ENCODE measurements at places on chromosomes 12 and 14.

DNA sequence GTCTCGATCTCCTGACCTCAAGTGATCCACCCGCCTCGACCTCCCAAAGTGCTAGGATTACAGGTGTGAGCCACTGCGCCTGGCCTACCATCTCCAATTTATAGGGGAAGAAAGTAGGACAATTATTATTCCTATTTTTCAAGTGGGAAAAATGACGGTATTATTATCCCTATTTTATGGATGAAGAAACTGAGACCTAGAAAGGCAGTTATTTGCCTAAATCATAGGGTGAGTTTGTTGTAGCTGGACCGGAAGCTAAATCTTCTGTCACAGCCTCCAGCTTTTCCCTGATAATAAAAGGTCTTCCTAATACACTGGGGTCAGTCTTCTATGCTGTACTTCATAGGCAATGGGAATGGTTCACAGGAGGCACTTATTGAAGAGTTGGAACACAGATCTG is 13.8 kb downstream of the SLC7A8 start:
- DNase-seq: no peak

DNA sequence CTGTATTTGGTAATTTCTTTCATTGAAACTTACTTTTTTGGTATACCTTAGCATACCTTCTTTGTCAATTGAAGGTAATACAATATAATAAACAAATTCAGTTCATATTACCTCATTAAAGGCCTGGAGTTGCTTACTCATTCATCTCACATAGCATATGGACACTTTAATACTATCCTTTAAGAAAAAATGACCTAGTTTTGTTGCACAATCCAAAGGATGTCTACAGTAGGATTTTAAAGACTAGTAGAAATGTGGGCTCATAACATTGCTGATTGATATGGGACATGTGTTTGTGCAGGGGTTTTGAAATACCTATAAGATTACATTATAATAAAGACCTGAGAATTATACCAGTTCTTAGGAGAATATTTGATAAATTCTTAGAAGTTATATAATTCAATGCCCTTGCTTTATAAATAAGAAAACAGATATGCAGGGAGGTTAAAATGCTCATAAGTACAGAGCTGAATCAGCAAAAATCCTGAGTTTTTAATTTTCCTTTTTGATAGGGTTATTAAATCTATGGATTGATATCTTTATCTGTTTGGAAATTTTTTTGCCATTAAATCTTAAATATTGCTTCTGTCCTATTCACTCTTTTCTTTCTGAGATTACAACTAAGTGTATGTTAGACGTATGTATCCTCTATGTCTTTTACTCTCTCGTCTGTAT is 352.1 kb downstream of the ATP23 start:
- no peak for DNase-seq

DNA sequence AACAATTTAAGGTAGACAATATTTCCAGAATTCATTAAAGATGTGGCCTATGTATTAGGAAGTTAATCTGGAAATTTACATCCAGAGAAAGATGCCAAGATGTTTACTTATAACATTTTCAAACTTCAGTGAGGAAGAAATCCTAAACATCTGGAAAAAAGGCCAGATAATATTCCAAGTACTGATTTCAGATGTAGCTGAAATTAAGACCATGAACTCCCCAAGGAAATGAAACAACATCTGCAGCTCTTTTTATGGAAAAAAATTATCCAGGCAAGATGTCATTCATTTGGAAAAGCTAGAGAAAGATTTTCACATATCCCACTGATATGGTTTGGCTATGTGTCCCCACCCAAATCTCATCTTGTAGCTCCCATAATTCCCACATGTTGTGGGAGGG is 35.0 kb downstream of the GNG2 start:
- no peak for DNase-seq

DNA sequence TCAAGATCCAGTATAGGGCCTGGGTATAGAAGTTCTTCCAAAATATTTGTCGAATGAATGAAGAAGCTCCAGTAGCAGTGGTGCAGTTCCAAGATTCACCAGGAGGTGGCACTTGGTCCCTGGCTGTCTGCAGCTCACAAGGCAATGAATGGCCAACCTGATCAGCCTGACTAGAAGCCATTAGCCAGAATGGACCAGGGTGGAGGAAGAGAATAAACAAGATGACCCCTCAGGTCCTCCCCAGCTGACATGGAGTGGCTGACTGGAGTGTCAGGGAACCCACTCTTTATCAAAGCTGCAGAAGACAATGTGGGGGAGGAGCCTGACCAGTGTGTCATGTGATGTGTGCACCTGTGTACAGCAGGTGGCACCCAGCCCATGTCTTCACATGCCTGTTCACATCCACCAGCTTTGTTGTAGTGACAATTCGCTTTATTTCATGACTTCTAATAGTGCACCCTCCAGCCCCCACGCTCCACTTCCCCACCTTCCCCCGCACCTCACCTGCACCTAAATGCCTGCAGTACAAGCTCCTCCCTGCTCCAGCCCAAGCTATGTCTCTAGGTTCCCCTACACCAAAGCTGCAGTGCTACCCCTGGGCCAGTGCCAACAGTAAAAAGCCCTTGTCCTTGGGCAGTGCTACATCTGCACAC is 3.0 kb downstream of the LTBP2 start:
- DNase-seq: peak; percentile 89

- DNase-seq: no peak
Observed at GRCh38 chr12:65741656-65742017, 82.6 kb upstream of the HMGA2 start.

GRCh38 chr12:124498275-124499189 is 68.9 kb downstream of the NCOR2 start:
- no peak for DNase-seq

- DNase-seq: no peak
Observed at GRCh38 chr12:121202407-121203355, 7.2 kb upstream of the P2RX4 start.

DNA sequence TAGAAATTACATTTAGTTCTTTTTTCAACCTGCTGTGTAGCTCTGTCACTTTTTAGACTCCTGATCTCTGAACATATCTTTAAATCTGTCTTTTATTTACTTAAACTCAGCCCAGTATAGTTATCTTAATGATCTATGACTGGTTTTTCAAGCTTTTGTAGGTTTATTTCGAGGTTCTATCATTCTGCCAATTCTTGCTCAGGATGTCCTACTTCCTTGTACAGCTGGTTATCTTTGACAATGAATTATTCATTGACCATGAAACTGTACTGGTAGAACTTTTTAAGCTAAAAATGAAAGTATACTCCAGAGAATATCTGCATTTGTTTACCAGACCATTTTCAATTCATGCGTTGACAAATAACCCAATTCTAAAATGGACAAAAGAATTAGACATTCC is 37.8 kb downstream of the TC2N start:
- DNase-seq: no peak

- DNase-seq: no peak
Observed at GRCh38 chr14:99995700-99996356, 69.4 kb upstream of the EVL start.

- no peak for DNase-seq
Observed at GRCh38 chr14:51981218-51981854, 8.0 kb upstream of the RTRAF start.

DNA sequence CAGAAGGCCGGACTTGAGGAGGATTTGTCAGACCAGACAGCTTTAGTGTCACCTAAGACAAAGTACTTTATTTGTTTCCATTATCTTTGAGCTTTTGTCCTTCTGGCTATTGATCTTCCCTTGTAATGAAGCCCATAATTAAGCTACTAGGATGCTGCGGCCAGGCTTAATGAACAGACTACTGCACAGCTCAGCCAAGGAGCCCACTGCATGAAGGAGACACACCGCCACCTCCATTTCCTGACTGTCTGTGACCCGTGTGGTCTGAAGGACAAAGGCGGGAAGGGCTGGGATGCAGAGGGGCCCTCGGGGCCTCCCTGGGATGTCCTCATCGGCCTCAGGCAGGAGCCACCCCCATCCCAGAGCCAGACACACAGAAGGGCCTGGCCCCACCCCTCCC is 31.0 kb upstream of the GALNT9 start:
- no peak for DNase-seq

GRCh38 chr14:29536886-29537511 is 390.6 kb downstream of the PRKD1 start:
- peak; percentile 14 for DNase-seq

DNA sequence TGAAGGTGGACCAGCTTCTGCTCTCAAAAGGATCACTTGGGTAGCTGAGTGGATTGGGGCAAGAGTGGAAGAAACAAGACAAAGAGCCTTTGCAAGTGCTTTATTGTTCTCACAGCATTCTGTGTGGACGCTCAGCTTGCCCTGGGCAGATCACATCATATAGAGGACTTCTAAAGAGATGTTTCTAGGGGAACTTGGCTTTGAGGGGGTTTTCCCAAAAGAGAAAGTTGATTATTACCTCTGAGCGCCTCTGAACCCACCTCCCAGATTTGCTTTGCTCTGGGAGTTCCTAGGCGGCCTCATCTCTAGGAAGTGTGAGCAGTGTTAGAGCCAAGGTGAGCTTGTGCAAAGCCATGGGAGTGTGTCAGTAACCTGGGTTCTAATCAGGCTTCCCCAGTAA is 81.7 kb downstream of the RIN3 start:
- no peak for DNase-seq

- DNase-seq: no peak
Observed at GRCh38 chr14:89344920-89345254, 72.1 kb downstream of the FOXN3 start.

GRCh38 chr14:93096691-93097322 is 18.9 kb downstream of the ITPK1 start:
- no peak for DNase-seq

GRCh38 chr12:67909091-67909531 is 80.1 kb upstream of the IFNG-AS1 start:
- no peak for DNase-seq

DNA sequence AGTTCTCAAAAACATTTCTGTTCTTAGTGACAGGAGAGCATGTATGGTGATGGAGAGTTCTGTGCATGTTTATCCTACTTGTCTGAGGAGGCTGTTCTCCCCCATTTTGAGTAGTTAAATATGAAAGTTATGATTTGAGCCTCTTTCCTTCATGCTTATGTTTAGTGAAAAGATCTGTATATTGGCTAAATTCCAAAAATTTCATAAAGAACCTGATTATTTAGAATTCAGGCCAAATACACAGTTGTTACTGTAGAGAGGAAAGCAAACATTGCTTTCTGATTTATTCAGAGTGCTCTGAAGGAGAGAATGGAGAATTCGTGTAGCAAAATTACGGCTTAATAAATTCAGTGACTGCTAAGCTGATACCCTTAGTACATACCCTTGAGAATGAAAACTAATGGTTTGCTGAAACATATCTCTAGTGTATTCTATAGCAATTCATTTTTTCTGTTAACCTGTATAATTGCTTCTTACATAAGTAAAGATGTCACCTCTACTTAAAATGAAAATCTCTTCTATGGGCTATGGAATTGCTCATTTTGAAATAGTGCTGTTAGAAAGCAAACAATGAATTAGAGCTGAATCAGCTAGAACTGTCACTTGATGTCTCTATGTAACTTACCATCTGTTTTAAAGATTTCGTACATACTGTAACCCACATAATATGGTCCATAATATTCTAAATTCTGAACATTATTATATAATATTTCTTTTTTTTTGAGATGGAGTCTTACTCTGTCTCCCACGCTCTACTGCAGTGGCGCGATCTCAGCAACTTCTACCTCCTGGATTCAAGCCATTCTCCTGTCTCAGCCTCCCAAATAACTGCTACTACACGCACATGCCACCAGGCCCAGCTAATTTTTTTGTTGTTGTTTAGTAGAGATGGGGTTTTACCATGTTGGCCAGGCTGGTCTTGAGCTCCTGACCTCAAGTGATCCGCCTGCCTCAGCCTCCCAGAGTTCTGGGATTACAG is 417.0 kb upstream of the RGS6 start:
- DNase-seq: no peak

DNA sequence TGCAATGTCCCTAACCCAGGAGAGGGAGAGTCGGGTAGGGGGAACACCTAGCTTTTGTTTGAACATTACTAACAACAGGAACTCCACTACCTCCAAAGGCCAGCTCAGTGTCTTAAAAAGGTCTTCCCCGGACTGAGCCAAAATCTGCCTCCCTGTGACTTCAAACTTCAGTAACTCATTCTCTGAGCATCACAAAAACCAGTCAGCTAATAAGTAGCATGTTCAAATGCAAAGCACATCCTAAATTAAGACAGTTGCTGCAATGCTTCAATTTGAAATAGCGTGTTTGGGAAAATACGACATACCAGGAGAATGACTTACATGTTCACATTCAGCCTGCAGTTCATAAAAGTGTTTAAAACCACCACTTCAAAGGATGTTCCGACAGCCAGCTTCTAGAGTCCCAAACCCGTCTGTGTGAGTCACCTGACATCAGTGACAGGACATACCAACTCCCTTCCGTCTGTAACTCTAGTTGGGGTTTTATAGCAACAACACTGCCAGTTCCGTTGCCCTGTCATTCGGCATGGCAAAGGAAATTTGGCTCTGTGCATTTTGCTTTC is 13.0 kb downstream of the ZFP36L1 start:
- DNase-seq: peak; percentile 68

DNA sequence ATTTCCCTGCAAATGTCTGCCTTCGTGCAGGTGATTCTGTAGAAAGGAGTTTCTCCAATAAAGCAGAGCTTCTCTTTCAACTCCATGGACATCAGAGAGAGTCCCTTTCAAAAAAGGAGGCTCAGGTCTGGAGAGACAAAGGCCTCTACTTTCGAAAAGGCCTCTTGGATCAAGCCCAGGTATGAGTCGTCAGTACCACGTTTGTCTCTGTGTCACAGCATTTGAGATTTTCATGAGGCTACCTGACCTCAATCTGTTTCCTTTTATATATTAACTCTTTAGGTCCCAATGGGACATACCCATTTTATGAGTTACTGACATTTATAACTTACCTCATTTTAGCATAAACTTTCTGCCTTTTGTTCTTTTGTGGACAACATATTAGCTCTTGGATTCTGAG is 290.8 kb downstream of the RPAP3 start:
- DNase-seq: no peak

DNA sequence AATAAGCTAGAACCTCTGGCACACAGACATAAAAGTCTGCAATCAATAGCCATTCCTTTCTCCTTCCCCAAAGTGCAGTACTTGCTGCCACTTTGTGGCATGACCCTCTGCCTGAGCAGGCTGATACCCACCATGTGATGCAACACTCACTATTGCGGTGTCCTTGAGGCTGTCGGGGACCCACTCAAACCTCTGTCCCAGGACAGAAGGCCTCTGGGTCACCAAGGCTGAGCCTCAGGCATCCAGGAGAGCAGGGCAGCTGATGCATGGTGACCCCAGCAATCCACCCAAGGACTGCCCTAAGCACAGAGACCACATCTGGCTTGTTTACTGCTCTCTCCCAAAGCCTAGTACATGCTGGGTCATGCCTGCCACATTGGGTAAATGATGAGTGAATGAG is 114.2 kb downstream of the DPF3 start:
- no peak for DNase-seq

DNA sequence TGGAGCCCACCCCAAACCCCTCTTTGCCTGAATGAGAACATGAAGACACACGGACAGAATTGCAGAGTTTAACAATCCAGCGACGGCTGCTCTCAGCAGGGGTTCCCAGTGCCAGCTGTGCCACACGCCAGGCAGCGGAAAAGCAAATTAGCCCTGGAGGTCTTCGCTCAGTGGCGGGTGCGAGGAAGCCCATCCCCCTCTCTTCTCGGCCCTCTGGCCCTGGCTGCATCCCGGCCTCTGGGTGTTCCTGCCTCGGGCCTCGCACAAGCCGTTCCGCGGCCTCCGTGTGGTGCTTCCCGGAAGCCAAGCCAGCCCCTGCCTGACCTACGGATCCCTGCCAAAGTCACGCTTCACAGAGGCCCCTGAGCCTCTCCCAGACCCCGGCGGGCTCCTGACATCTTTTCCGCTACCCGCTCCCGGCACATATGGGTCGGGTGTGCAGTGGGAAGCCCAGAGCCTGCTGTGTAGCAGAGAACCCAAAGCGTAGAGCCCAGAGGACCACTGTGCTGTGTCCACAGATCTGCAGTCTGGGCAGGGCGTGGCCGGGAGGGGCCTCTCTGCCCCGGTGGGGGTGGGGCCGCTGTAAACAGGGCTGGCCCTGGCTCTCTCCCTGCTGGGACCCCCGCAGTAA is 70.7 kb upstream of the GALNT9 start:
- peak; percentile 63 for DNase-seq
